WTC11 (cell line): ENCODE measurements at places on chromosomes 12 and 14. TPM values are rescaled to one million over a fixed set of nuclear protein-coding genes. Genes with fewer than 3 reads are reported as not detected.

DNA sequence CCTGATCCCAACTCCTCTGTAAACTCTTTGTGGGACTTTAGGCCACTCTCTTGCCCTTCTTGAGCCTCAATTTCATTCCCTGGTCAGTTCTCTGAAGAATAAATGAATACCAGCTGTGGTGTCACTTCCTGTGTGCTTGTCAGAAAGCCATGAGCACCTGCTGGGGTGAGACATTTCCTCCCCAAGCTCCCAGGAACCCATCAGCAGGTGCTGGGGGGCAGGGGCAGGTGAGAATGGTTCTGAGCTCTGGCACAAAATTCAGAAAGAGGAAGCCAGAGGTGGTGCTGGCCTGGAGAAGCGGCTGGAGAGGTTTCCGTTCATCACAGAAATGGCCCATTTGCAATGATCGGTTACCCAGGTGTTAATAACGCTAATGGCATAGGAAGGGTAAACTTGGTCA, 14.9 kb downstream of the LHX5 start:
- H3K27ac ChIP-seq: no peak overlapping the region
- peaks cover 24% of the 10 kb centered on the region for H3K27me3 ChIP-seq
- peaks cover 18% of the 10 kb centered on the region for H3K4me1 ChIP-seq
- no peak for DNase-seq
- no peaks in the 10 kb centered on the region for H3K36me3 ChIP-seq

- no peak overlapping the region for H3K27ac ChIP-seq
- DNase-seq: no peak
- H3K36me3 ChIP-seq: no peaks in the 10 kb centered on the region
- no peak overlapping the region for H3K4me3 ChIP-seq
- H3K27me3 ChIP-seq: peaks cover 22% of the 10 kb centered on the region
These were observed 14.9 kb downstream of the DTX1 start for GRCh38 chr12:113071135-113072112.

DNA sequence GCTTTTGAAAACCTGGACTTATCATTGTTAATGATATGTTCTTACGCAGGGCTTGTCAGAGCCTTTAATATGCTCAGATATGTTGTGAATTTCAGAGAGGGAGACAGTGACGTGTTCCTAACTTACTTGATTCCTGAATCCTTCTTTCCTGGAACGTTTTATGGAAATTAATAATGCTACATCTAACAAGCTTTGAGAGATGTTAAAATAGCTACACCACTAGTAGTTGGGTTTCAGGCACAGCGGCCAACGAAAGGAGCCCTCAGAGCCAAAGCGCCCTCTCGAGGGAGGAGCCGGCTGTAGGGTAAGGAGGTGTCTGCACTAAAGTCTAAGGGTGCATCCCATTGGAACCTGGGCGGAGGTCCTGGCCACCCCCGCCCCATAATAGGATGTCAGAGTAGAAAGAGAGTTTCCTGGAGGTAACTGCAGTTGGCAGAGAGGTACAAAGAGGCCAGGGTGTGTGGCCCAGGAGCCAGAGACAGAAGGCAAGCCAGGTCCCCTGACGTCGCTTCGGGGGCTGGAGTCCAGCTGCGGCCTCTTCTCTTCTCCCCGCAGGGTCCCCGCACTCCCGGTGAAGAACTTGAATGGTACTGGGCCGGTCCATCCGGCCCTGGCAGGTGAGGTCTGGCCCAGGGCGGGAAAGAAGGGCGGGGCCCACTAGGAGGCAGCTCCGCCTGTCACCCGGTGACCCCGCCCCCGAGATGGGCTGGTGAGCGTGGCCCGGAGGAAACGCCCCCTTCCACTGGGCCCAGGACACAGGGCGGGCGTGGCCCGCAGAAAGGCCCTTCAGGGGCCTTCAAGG, 36.3 kb downstream of the DTX1 start:
- no peaks in the 10 kb centered on the region; the same call in none of the 2 replicates for H3K27me3 ChIP-seq
- peak; percentile 89 for DNase-seq
- no peaks in the 10 kb centered on the region for H3K36me3 ChIP-seq
- H3K4me1 ChIP-seq: peaks cover 11% of the 10 kb centered on the region
- H3K4me3 ChIP-seq: peak overlapping the region; percentile 80

- no peaks in the 10 kb centered on the region for H3K4me1 ChIP-seq
- no peak for DNase-seq
- no peaks in the 10 kb centered on the region for H3K27me3 ChIP-seq
- no peak overlapping the region for H3K4me3 ChIP-seq
These were observed 17.3 kb upstream of the CKAP4 start for GRCh38 chr12:106265116-106265515.

DNA sequence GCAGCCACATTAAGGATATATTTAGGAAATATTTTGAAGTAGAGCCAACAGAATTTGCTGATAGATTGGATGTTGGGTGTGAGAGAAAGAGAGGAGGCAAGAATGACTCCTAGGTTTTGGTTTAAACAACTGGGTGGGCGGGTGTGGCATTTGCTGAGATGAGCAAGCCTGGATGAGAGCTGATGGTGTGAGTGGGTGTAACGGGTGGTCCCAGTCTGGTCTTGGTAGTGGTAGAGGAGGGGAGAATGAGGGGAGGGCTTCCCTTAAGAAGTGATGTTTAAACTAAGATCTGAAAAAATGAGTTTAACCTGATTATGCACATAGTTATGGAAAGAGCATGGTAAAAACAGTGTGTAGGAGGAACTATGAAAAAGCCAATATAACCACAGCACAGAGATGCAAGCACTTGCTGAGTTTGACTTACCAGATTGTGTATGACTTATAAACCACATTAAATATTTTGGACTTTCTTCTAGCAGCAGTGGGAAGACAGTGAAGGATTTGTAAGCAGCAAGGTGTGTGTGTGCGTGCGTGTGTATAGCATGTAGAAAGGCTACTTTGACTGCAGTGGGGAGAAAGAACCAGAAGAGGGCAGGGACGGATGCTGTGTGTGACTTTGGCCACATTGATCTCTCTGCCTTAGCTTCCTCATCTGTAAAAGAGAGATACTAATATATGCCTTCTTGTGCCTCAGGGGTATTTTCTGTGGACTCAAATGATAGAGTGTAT, 139.7 kb downstream of the PRIMA1 start:
- H3K27ac ChIP-seq: no peak overlapping the region
- peak; percentile 32 for DNase-seq
- H3K4me1 ChIP-seq: no peaks in the 10 kb centered on the region

LPAR5 gene
- total RNA-seq: 0.20 to 0.57 TPM (median 0.48 TPM) in 3 replicates

ARF3 gene
- 238 to 256 TPM (median 248 TPM) in 3 replicates for total RNA-seq
